T1000 (cell line): ENCODE measurements at places on chromosomes 11 and 22.

DNA sequence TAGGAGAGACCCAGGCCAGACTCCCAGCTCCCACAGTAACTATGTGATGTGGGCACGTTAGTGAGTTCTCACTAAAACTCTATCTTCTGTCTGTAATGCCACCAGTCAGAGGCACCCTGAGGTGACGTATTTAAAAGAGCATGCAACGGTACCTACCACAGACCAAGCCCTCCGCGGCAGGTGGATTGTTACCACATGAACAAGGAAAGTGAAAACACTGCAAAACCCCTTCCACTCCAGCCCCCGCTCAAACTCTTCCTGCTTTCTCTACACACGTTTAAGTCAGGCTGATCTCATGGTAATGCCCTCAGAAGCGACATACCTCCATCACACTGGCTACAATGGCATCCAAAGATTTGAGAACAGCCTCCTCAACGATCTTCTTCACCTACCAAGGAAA is 36.7 kb downstream of the SERPIND1 start:
- DNase-seq: no peak

GRCh38 chr11:72696866-72697700 is 22.9 kb upstream of the PDE2A start:
- DNase-seq: no peak

GRCh38 chr11:60777572-60777971 is 7.6 kb upstream of the MS4A10 start:
- peak; percentile 5 for DNase-seq

GRCh38 chr22:48984639-48985038 is 843.0 kb downstream of the BRD1 start:
- DNase-seq: no peak

GRCh38 chr11:85307366-85307765 is 319.8 kb downstream of the DLG2 start:
- no peak for DNase-seq

DNA sequence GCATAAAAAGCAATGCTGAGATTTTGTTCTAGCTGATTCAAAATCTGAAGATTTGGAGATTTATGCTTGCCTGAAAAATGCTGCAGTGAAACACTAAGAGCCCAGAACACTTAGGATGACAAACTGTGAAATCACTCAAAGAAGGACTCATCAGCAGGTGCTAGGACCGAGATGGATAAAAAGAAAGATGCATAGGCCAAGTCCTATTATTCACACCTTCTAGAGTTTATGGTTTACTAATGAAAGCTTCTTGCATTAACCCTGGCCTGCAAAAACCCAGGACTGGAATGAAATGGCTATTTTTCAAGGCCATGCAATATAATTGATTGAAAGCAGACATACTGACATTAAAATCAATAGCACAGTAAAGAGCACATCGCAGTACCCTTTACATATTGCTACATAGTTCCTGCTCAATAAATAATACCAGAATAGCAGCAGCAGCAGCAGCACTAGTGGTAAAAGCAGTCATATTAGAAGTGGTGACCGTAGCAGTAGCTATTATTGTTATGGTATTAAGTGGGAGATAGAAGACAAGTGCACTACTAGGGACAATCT is 161.7 kb downstream of the RAB38 start:
- no peak for DNase-seq

- no peak for DNase-seq
These were observed 200.6 kb downstream of the NAV2 start for GRCh38 chr11:19912958-19913892.

- no peak for DNase-seq
These were observed 186.1 kb downstream of the SOX6 start for GRCh38 chr11:16169956-16170847.

GRCh38 chr11:61516675-61517572 is 8.4 kb downstream of the LRRC10B start:
- no peak for DNase-seq

DNA sequence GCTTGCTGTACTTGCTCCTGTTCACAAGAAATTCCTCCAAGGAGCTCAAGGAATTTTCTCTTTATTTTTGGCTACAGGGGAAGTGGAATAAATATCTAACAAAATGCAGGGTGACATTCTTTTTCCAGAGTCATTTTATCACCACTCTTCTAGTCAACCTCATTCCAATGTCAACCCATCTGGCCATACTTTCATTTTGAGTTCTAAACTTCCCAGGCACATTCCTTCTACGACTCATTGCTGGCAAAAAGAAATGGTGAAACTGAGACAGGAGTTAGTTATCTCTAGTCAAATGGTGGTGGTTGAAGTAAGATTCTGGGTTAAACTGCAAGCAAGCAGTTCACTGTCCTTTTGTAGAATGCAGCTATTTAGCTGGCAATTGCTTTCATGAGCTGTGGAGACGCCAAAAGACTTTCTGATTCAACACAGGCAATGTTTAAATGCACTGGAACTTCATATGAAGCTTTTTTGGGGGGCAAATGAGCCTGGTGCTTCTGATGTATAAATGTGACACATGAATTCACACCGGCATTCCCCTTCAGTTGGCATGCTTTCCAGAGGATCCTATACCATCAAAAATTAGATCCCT is 304.6 kb downstream of the CADM1 start:
- no peak for DNase-seq

DNA sequence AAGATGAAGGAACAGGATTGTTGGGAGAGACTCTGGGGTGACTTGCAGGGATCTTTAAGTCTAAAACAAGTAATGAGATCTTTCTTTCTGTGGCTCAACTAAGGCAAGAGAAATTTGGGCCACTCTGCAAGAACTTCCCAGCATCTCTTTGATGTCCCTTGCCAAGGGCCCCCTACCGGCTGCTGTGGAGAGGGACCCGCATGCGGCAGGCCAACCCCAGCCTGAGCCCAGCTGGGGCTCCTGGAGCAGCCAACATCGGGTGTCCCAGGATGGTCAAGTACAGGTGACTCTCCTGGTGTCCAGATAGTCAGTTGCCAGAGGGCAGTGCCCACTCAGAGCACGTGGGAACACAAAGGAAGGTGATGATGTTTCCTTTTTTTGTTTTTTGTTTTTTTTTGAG is 363.2 kb downstream of the TBC1D22A start:
- no peak for DNase-seq

GRCh38 chr11:131302836-131303235 is 67.6 kb upstream of the NTM start:
- DNase-seq: no peak

- DNase-seq: peak; percentile 10
These were observed 4.1 kb upstream of the ELFN2 start for GRCh38 chr22:37431366-37431765.

DNA sequence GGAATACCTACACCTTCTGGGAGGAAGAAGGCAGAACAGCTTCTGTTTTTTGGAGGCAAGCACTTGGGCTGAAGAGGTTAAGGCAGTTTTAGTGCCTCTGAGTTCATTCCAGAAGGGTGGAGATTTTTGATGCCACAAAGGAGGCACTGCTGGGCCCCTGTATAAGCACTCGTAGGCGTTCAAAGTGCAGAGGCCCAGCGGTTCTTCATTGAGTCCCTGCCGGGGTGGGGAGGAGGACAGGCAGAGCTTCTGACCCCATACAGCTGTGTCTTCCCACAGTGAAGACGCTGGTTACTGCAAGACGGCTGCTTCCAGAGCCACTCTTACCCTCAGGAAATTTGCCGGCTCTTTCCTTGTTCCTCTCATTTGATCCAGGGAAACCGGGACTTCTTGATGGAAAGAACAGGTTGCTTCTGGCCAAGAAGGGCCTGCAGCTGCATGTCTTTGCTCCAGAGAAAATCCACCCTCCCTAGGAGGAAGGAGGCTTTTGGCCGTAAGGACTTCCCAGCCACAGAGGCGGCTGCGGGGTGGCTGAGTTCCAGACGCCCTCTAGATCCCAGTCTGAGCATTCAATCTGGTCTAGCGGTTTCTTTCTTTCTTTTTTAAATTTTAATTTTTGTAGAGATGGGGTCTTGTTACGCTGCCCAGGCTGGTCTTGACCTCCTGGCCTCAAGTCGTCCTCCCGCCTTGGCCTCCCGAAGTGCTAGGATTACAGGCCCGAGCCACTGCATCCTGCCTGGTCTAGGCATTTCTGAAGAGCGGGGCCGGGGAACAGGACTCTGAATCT is 9.4 kb downstream of the ADAMTS15 start:
- DNase-seq: no peak

DNA sequence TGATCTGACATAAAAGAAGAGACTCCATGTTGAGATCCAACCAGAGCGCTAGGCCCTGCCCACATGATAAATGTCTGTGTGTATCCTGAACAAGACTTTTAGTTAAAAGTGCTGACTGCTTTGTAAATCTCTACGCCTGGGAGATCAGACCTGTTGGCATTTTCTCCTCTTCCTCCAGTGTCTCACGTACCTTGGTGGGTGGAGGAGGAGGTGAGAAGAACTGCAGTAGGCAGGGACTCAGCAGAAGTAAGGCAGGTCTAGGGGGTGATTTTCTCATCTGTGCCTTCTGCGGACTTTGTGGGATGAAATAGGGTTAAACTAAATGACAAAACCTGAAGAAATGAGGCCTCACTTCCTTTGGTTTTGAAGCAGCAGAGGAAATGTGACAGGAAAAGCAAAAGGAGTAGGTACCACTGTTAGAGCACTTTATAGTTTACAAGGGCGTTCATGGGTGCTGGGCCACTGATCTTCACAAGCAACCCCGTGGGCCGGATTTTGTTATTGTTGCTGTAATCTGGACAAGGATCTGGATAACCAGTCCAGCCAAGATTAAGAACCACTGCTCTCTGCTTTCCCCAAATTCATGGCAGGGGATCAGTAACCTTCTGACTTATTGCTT is 36.7 kb upstream of the PLET1 start:
- no peak for DNase-seq

DNA sequence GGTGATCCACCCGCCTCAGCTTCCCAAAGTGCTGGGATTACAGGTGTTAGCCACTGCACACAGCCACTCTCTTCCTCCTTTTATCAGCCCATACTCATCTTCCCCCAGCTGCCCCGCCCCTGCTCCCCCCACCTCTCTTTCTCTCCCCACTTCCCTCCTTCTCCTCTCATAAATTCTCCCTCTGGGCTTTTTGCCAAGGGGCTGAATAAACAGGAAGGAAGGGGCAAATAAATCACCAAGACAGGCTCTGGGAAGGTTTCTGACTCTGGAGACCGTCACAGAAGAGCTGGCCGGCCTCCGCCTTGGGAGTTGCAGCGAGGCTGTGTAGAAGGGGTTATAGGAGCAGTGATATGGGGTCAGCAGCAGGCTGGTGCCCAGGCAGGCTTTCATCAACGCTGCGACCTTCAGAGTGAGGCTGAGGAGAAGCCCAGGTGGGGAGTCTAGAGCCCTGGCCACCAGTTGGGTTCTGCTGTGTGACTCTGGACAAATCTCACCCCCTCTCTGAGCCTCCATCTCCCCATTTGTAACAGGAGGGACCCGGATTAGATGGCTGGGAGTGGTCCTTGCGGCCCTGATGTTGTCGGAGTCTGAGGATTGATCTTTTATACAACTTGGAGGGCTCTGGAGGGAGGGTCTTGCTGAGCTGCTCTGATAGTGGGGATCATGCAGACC is 62.6 kb upstream of the RASD2 start:
- DNase-seq: peak; percentile 41

GRCh38 chr11:50187220-50187619 is 154.5 kb downstream of the OR4C45 start:
- no peak for DNase-seq

DNA sequence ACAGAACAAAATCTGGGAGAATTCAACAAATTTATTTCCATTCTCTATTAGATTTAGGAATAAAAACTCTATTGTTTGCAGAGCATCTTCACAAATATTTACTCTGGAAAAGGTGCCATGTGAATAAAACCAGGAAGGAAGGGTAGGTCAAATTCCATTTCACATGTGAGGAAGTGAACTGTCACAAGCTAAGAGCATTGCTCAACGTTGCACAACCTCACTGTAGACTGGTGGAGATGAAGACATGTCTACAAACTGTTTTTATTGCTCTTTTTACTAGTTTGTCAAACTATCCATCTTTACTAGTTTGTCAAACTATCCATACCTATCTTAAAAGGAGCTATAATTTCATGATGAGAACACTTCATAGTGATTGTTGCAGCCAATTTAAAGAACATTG is 236.4 kb downstream of the CNTN5 start:
- no peak for DNase-seq

- DNase-seq: peak; percentile 63
These were observed 7.8 kb downstream of the SIGIRR start for GRCh38 chr11:406796-407650.

DNA sequence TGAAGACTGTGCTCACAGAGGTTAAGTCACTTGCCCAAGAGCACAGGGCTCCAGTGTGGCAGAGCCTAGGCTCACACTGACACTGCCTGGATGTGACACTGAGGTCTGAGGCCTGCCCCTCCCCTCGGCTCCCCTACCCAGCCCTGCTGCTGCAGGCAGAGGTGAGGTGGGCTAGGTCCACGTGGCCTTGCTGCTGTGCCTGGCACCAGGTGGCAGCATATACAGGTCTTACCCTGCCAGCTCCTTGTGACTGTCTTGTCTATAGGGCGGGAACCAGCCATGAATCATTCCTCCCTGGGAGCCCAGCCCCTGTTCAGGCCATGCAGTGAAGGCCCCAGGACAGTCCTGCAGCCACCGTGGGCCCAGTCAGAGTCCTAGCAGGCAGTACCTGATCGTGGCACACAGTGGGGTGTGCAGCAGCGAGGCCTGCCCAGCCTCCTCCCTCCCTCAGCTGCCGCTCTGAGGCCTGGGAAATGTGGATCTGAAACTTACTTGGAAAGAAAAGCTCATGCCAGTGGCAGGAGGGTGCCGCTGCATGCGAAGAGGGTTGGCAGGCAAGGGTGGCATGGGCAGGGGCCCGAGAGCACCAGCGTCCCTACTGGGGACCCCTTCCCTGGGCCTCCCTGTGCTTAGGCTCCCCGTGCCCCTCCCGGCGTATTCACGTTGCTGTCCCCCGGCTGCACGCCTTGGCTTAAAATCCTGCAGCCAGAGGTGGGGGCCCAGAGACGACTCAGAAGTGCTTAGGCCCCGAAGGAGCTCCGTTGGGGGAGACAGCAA is 1.2 kb upstream of the CERK start:
- no peak for DNase-seq

DNA sequence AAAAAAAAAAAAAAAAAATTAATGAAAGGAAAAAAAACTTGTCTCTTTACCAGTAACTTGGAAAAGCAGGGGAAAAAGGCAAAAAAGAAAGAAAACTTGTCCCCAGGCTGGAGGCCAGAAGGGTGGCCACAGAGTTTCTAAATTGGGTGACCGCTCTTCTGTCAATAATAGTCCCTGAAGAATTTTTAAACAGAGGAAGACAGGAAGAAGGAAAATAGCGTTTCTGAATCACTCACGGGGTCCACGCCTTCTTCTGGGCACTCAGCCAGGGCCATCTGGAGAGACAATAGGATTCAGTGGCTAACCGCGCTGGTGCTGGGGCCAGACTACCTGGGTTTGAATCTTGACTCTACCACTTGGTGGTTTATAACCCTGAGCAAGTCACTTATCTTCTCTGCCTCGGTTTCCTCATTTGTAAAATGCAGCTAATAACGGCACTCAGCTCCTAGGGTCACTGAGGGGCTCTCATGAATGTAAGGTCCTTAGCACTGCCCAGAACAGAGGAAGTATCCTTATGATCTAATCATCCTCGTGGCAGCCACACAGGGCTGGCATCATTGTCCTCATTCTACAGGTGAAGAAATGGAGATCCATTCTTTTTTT is 7.0 kb downstream of the C11orf86 start:
- DNase-seq: peak; percentile 74

- DNase-seq: peak; percentile 7
These were observed 48.8 kb downstream of the MN1 start for GRCh38 chr22:27752771-27753170.

- DNase-seq: no peak
These were observed 19.0 kb downstream of the ZMAT5 start for GRCh38 chr22:29747832-29748231.
